ENCODE measurements at places on chromosomes 1 and 21. TPM values are rescaled to one million over a fixed set of nuclear protein-coding genes. Genes with fewer than 3 reads are reported as not detected.

DNA sequence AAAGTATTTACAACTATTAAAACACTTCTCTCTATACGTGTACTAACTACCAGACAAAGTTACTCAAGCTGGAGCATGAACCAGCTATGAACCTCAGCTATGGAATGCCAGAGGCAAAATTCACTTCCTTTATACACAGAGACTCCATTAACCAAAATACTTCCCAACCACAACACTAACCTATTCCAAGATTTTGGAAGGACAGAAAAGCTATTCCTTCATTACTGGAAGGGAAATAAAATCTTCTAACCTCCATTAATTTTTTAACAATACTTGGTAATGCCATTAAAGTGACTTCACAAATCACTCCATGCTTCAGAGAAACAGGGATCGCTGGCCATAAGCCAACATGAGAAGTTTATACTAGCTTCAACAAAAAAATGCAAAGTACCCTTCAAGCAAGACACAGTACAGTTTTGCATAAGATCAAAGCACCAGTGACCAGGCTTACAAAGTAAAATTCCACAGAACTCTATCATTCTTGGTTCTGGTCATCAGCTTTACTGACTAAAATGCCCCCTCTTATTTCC is 58.0 kb downstream of the PUM1 start:
- no peak for DNase-seq

DNA sequence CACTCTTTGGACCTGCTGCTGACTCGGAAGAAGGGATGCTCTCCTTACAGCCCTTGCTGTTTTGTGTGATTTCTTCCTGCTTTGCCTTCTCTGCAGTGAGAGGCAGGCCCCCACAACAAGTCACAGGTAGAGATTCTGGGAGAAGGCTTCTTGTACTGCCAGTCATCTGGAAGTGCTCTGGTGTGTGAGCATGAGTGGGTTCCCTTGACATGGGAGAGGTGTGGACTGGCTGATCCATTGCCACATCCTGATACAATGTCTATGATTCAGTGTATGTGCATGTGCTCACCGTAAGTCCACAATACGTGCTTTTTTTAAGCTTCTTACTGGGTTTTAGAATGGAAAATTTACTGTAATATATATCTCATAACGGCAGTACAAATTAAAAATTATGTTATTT is 46.0 kb upstream of the PLA2G4A start:
- no peak for DNase-seq

- no peak for DNase-seq
These were observed 176.2 kb upstream of the PRMT6 start for GRCh38 chr1:106880226-106880625.

- DNase-seq = no peak
These were observed 19.6 kb upstream of the SERINC2 start for GRCh38 chr1:31393463-31393862.

DNA sequence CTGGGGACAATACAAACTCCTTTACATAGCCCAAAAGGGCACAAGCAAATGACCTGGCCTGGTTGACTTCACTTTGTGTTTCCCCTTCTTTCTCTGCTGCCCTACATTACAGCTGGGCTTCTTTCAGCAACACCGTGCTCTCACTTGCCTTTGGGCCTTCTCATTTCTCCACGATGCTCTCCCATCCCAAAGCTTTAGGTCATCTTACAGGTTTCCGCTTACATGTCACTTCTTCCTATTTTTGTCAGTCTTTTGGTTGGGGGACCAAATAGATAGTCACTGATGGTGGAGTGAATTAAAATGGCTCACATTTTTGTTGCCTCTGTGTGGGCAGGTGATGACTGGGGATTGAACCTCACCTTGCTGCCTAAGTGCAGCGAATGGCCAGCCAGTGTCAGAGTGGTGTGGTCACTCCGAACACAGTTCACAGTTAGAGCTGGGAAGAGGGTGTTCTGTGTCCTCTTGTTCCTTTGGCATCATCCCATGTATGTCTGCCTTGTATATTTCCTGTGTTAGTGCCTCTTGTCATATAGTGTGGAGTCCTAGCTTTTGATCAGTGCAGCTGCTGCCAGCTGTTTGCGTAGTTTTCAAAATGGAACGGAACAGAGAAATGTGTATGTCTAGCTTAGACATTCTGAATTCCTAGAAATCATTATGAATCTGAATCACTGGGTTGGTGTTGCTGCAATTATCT is 134.8 kb downstream of the NOS1AP start:
- no peak for DNase-seq

SLC35F3 gene
- total RNA-seq = not detected

All from posterior vena cava (tissue), 2 donors.